Activated naive CD8-positive, alpha-beta T cell treated with anti-CD3 and anti-CD28 coated beads for 36 hours (primary cell): ENCODE measurements at places on chromosomes 12 and 14.

DNA sequence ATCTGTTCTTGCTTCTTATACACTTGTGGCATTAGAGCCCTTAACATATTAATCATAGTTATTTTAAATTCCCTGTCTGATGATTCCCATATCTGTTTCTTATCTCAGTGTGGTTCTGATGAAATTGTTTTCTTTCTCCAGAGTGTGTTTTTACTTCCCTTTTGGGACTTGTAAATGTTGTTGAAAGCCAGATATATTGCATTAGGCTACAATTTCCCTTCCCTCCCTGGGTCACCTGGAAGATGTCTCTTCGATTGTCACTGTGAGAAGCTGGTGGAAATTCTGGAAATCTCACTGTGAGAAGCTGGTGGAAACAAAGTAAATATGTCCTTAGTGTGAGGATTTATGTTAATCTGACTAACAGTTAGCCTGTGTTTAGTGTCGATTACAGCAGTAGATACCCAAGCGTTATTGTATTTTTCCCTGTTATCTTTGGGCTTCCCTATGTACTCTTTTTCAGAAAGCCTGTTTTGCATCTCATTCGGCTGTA lies 717.3 kb downstream of the TRHDE start:
- DNase-seq: no peak

GRCh38 chr12:48814262-48815125 lies 3.8 kb upstream of the CACNB3 start:
- DNase-seq: peak; percentile 87

DNA sequence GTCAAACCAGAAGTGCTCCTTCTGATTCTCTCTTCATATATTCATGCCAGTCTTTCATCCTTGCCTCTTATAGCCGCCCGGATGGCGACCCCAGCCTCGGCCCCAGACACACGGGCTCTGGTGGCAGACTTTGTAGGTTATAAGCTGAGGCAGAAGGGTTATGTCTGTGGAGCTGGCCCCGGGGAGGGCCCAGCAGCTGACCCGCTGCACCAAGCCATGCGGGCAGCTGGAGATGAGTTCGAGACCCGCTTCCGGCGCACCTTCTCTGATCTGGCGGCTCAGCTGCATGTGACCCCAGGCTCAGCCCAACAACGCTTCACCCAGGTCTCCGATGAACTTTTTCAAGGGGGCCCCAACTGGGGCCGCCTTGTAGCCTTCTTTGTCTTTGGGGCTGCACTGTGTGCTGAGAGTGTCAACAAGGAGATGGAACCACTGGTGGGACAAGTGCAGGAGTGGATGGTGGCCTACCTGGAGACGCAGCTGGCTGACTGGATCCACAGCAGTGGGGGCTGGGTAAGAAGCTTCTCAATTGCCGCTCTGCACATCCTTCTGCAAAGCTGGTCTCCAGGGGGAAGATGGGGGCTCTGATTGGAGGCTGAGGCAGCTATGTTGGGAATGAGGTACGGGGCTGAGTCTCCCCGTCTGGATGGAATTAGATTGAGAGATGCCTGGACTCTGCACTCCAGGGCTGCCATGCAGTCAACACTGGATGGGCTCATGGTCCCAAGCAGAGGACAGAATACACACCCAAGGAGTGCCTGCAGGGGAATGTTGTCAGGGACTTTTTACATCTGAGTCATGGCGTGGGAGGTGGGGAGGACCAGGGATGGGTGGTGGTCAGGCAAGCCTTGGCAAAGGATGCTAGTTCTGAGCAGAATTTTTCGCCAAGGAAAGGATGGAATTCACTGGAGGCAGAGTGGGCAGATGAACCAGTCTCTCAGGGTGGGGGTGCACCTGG lies 1.3 kb downstream of the BCL2L2 start:
- DNase-seq: no peak

GRCh38 chr14:34436960-34437728 lies 24.9 kb downstream of the SPTSSA start:
- no peak for DNase-seq
